ENCODE measurements at places on chromosomes 7 and 10.

DNA sequence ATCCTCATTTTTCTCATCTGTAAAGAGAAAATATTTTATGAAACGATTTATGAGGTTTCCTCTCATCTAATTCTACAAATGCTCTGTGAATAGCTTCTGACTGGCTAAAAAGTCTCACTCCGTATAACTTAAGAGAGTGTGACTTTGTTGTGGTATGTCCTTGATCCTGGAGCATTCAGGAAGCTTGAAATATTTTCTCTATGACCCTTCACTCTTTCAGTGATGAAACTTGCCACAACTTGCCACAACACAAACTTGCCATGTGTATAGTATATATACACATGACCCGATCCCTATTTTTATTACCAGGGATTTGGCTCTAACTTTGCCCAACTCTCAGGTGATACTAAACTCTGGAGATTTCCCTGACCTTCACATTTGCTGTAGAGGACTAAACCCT, 74.1 kb downstream of the TES start:
- no peak for DNase-seq

- no peak for DNase-seq
These were observed 30.5 kb downstream of the IPMK start for GRCh38 chr10:58237014-58237834.

DNA sequence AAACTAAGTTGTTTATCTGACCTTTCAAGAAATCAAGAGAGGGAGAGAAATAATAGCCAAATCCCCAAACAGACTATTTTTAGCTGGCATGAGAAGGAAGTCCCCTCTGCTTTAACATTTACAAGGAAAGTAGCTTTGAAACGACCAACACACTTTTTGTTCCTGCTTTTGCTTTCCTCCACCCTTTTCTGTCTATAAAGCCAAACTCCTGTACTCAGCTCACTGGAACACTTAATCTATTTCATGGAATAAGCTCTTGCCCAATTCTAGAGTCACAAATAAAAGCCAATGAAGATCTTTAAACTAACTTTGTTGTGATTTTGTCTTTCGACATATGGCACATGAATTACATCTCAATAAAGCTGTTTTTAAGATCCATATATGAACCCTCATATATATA, 86.8 kb upstream of the CCDC71L start:
- no peak for DNase-seq

DNA sequence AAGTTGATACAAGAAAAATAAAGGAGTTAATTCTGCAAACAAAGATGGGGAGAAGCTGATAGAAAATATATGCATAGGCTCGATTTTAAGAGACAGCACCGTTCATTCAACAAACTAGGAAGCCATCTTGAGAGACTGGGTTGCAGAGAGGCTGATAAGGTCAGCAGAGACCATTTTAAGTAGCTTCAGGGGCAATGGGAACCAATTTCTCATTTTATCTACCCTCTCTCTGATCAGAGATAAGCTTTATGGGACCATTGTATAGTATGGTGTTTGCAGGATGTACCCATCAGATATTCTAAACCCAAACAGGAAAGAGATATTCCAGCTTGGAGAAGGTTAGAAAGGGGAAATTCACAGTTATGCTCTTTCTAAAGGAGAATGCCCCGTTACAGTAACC, 499.5 kb downstream of the SORCS3 start:
- DNase-seq: no peak

DNA sequence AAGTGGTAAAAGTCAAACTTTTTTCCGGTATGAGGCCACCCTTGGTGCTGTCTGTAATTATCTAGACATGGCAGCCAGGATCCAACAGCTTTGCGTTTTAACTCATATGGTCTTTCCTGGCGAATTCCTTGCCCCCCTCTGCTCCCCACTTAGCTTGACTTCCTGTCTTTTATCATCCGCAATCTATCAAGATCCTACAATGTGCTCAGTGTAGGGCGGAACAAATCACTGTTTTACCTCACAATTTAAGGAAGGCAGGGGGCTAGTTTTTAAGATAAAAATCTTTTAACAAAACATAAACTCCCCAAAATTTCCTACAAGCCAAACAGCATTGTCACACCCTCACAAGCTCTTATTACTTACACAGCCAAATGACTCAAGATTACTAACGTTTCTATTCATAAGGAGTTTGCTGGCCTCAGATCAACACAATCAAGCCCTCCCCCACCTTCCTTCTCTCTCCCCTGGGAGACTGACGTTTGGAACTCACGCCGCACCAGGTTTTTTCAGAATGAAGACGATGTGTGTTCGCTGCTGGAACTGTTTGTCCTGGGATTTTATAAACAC, 1.3 kb upstream of the CDK14 start:
- no peak for DNase-seq

DNA sequence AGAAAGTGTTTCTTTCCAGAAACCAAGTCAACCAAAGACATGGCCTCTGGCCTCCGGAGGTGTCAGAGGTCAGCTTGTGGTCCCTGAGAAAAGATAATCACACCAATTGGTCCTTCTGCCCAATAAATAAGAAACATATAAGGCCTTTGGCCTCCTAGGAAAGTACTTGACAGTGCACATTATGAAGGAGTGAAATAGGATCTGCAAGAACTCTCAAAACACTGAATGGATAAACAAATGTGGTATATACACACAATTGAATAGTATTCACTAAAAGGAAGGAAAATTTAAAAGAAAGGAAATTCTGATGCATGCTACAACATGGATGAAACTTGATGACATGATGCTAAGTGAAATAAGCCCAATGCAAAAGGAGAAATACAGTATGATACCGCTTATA, 35.4 kb upstream of the NRF1 start:
- DNase-seq: no peak

DNA sequence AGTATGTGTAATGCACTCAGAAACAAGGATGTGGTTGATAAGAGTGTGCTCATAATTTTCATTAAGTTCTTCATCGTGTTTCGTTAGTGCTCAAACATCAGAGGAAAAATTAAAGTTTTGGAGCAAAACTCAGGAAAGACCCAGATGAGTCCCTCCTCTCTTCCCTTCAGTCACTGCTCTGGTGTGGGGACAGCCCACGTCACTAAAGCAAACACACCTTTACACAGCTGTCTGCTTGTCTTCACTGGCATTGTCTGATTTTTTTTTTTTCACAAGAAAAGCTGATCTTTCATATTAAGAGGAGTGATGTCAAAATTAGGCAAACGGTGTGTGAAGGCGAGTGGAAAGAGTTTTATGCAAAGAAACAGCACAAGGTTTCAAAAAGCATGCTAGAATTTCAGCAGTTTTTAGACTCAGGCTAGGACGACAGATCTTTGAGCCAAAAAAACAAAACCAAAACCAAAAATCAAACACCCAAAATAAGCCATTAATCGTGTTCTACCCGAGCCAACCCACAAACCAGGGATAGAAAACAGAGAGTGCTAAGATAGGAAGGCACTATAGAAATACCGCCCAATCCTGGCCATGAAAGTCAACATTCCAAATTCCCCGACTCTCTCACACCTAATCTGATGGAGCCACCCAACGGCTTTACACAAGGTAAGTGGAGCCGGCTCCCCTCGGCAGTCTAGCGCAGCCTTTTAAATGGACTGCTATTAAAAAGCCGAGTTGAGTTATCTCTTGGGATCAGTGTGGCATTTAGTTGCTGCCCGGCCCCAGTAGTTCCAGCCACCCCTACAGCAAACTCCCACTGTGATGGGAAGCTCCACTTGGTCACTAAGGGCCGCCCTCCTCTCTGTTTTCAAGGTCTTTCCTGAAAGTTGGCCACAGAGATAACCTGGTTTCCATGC, 27.9 kb upstream of the GATA3 start:
- DNase-seq: no peak

DNA sequence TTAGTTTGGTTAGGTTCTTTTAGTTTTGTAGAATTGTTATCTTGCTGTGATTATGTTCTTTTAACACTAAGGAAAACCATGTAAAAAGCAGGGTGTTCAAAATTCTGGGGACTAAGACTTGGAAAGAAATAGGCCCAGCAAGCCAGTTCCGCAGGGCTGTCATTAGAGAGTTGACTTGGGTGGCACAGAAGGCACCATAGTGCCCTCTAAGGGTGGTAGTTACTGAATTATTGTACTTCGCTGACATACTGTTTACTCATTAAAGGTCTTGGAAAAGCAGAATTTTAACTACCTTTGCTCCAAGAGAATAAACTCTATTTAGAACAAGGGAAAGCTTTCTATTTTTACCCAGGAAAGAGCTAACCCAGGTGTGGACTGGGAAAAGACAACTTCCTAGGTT, 86.5 kb downstream of the OTUD1 start:
- no peak for DNase-seq

GRCh38 chr7:150329331-150330120, 6.2 kb upstream of the ACTR3C start:
- no peak for DNase-seq

DNA sequence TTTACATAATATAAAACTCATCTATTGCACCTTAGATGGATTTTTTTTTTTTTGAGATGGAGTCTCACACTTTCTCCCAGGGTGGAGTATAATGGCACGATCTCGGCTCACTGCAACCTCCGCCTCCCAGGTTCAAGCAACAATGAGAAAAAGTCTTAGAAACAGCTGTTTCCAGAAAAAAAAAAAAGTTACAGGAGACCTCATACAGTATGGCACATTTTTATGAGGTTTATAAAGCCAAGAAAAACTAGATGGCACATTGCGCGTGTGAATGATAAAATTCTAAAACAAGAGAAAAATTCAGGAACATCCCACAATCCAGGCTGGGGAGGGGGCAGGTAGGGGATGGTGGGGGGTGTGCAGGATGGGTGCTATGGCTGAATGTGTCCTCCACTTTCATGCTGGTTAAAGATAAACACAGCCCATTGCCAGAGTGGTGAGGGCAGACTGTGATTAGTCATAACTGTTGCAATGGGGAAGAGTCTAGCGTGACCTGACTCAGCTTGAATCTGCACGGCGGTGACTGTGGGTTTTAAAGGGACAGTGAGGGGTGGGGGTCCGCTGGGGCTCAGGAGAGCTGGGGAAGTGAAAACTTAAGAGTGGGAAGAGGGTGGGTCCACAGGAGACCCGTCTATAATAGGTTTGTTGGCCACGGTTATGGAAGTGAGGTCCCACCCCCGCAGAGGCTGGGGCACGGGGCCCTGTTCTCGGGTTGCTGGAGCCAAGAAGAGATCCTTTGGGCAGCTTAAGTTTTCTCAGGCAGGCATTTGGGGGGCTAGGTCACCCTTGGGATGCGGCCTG, 11.9 kb upstream of the LRRC27 start:
- no peak for DNase-seq

DNA sequence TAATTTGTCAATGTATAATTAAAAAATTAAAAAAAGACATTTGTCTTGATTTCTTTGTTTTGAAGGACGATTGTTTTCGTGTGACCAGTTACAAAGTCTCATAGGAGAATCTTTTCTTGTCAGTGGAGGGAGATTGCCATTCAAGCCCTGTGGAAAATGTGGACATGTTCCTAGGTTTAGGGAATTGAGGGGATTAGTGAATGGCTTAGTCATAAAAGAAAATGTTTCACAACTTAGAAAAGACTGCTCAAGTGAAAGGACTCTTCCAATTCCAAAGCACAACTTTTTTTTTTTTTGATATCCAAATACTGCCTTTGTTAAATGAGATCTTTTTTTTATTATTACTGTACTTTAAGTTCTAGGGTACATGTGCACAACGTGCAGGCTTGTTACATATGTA, 140.7 kb upstream of the HABP2 start:
- no peak for DNase-seq

DNA sequence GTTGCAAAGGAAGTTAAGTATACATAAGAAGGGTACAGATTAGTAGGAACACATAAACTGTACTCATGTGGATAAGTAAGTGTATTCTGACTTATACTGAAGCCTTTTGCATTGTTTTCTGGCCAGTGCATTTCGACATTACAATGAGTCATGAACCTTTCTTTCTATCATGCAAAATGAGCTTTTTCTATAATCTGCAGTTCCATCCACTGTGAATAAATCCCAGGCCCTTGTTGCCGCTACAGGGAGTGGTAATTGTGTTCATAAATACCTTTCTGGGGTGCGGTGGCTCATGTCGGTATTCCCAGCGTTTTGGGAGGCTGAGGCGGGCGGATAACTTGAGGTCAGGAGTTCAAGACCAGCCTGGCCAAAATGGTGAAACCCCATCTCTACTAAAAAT, 858.3 kb downstream of the GRM8 start:
- no peak for DNase-seq

DNA sequence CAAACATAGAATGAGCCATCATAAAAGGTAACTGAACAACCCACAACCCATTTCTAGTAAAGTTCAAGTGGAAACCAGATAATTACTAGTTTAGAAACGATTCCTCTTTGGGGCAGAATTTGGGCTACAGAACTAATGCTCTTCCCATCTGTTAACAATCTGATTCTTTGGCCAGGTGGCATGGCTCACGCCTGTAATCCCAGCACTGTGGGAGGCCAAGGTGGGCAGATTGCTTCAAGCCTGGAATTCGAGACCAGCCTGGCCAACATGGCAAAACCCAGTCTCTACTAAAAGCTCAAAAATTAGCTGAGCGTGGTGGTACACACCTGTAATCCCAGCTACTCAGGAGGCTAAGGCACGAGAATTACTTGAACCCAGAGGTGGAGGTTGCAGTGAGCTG, 18.5 kb downstream of the CYP51A1 start:
- no peak for DNase-seq

DNA sequence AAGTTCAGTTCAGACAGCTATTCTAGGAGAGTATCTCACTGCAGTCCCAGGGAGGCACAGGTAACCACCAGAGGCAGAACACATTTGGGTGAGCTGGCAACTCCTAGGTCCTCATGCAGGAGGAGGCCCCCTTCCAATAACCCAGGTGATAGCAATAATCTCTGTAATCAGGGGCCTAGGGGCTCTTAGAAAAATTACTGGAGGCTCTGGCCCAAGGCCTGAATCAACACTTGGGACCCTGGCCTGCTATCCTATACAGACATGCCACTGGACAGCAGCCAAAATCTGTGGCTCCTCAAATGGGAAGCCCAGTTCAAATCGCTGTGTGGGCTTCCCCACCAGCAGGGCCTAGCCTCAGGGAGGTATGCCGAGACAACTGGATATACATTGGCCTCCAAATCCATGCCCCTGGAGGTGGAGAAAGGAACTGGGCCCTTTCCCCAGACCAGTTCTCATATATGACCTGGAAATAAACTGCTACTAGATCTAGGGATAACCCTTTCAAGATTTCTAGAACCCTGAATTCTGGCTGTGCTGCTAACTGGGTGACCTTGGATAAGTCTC, 1.6 kb downstream of the AVPI1 start:
- DNase-seq: no peak

Measured in stimulated activated CD4-positive, alpha-beta T cell treated with anti-CD3 and anti-CD28 coated beads, Interleukin-1b, Interleukin-23, amount 100 ng/mL, for 1 hour (primary cell).